ENCODE measurements at places on chromosomes 5 and 9.

- no peak for DNase-seq
These were observed 7.9 kb downstream of the SLC6A3 start for GRCh38 chr5:1437226-1437829.

DNA sequence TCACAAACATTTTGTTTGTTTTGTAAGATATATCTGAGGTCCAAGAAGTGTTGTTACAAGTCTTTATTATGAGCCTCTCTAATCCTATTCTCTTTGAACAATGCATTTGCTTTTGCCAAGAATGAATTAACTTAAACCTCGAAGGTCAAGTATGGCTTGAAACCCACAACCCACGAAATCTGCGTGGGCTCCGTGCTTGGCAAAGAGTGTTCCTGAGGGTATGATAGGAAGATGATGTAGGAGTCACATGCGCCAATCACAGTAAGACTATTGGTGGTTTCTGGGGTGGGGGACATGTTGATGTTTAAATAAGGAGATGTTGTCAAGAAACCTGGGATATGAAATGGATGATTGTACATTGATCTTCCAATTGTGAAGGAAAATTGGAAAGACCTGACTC, 330.8 kb upstream of the RFX3 start:
- no peak for DNase-seq

DNA sequence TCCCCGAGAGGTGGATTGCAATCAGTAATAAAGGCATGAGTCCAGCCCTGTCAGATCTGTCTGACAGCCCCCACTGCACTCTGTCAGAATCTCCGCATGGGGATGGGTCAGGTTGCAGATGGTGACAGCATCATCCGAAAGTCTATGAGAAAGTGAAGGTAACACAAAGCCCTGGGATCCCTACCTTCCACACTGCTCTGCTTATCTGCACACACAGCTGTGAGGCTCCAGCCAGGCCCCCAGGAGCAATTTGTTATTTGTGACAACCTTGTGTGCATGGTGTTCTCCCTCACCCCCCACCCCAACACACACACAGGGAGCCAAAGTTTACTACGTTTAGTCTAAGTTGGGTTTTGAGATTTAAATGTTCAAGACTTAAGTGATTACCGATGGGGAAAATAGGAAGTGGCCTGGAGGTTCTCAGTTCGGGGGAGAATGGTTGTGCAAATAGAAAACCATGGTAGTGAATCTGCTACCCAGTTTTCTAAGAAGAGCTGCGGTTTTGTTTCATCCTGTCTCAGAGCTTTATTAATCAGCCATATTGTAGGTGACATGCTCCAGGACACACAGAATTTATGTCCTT, 92.7 kb downstream of the SV2C start:
- no peak for DNase-seq

DNA sequence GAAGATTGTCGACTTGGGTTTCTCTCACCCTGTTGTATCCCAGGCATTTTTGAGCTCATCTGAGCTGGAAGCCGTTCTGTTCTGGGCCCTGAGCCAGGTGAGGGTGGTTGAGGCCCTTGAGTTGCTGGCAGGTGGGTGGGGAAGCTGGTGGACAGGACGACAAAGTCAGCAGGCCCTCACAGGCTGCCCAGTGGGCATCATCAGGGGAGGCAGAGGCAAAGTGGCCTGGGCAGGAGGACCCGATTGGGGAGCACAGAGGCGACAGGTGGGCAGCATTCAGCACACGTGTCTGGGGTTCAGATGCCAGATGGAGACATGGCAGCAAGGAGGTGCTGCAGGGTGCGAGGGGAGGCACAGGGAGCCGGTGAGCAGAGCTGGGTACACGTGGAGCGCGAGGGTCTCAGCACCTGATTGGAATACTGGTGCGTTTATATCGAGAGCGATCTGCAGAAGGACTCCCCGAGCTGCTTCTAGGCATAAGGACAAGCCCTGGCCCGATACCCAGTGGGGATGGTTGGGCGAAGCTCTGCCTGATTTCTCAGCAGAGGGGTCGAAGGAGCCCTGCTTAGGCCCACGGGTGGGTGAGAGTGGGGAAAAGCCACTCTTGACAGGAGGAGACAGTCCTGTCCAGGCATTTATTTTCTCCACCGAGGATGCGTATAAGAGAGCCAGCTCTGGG, 49.0 kb upstream of the SUSD3 start:
- DNase-seq, result no peak

GRCh38 chr9:87233899-87234455, 263.7 kb upstream of the DAPK1 start:
- DNase-seq, result no peak

- DNase-seq, result no peak
These were observed 215.0 kb upstream of the TAS2R1 start for GRCh38 chr5:9845185-9845584.

GRCh38 chr9:100583014-100583802, 5.3 kb downstream of the CAVIN4 start:
- no peak for DNase-seq

DNA sequence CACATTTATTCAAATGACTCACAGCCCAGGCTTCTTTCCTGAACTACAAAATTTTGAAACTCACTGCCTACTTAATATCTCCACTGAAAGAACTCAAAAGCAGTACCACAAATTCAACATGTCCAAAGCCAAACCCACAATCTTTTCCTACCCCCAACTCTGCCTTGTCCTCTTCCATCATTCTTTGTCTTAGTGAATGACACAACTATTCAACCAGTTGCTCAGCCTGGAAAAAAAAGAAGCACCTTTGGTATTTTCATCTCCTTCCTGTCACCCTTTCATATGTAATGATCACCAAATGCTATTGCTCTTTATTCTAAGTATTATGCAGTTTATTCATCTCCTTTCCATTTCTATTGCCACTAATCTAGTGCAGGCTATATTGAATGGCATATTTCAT, 216.3 kb downstream of the TMEM232 start:
- DNase-seq, result no peak

DNA sequence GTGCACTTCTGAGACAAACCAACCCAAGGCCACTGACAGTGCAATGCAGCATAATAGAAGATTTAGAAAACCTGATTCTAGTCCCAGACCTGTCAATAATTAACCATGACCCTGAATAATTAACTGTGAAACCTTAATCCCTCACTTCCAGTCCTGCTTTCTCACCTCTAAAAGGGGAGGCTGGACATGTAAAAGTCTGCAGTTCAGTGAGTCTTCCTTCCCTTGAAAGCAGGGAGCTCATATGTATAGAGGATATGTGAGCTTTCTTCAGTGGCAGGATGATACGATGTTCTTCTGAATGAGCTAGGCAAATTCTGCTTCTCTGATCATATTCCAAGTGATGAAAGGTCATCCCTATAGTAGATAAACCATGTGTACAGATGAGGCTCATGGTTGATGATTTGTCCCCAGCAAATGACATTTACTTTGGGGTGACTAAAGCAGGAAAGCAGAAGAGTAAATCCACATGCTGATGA, 2.9 kb downstream of the KCNV2 start:
- DNase-seq, result no peak

DNA sequence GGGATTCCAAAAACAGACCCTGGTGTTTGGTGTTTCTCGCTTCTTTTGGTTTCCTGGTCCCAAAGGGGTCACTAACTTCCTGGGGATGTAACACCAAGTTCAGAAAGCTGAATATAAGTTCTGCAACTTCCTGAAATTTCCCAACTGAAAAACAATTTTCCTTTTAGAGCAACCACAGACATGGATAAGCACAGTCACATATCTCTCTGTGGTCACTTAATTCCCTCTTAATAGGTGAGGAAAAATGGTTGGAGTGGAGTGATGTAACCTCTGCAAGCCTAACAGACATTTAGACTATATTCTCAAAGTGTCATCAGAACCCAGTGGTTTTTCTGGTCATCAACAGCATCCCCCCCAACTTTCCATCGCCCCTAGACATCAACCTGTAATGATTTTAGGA, 135.3 kb downstream of the PRELID2 start:
- no peak for DNase-seq

- no peak for DNase-seq
These were observed 23.6 kb downstream of the LHX2 start for GRCh38 chr9:124035001-124035650.

- no peak for DNase-seq
These were observed 108.6 kb upstream of the CDH6 start for GRCh38 chr5:31084871-31085270.

GRCh38 chr9:112601636-112602035, 115.0 kb downstream of the KIAA1958 start:
- DNase-seq, result no peak

GRCh38 chr9:97966493-97966892, 16.6 kb upstream of the ANP32B start:
- DNase-seq, result no peak

GRCh38 chr9:135213566-135213965, 126.1 kb downstream of the OLFM1 start:
- DNase-seq, result no peak

DNA sequence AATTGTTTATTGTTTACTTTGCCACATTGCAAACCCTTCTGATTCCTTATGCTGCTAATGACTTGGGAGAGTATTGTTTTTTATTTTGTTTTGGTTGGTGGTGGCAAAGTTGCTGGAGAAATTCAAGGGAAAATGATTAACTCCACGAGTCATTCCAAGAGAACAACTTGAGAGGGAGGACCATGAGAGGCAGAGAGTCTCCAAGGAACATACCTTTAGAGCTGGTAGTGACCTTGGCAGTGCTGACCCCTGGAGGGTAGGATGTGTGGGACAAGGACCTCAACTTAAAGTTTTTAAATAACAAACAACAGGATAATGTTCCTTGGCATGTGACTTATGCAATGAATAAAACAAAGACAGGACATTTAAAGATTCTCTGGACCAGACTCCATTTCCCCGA, 139.7 kb downstream of the LRRC70 start:
- no peak for DNase-seq

DNA sequence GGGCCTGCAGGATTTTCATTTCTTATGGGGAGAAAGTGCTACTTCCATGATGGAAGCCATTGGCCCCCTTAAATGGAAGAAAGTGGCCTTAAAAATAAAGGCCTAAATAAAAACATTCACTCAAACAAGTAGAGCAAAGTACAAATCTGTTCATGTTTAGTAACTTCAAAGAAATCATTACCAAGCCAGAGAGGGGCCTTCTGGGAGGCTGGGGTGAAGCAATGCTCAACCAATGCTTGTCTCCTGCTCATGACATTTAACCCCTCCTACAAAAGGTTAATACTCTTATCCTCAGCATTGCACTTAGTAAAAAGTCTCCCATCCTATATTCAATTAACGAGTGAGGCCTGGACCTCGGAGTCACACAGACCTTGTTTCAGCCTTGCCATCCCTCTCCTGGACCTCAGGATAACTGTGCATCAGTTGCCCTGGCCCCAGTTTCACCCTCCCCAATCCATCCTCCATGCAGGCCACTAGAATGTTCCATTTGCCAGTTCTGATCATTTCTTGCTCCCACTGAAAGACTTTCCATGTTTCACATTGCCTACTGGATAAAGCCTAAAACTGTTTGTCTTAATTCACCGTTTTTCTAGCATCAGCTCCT, 36.9 kb upstream of the ALDH1B1 start:
- no peak for DNase-seq

DNA sequence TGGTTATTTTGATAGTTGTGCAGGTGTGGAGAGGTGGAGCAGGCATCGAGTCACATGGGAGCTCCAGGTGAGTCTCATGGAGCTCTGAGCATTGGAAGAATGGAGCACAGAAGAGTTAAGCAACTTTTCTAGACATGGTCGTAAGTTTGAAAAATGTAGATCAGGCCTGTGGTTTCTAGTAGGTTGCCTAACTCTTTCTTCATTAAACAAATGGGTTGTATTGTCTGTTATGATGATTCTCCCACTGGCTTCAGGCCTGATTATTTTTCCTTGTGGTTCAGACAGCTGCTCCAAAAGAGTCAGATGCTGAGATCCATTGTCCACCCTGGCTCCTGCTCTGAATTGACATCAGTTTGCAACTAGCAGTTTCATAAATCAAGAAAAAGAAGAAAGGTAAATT, 80.3 kb upstream of the RPS23 start:
- no peak for DNase-seq

- no peak for DNase-seq
These were observed 98.5 kb downstream of the ZCCHC7 start for GRCh38 chr9:37218800-37219425.

DNA sequence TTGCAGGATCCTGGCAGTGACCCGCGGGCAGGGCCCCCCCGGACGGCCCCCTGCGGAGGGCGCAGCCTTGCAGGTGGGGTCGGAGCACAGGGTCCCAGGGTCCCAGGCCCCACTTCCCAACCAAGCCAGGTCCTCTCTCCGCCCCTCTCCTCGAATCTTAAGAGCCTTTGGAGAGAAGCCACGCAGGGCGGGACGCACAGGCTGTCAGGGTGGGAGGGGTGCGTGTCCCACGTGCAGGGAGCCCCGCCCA, 18.4 kb upstream of the EGFL7 start:
- DNase-seq, result no peak

GRCh38 chr9:125655691-125656410, 51.2 kb downstream of the MAPKAP1 start:
- DNase-seq, result no peak

DNA sequence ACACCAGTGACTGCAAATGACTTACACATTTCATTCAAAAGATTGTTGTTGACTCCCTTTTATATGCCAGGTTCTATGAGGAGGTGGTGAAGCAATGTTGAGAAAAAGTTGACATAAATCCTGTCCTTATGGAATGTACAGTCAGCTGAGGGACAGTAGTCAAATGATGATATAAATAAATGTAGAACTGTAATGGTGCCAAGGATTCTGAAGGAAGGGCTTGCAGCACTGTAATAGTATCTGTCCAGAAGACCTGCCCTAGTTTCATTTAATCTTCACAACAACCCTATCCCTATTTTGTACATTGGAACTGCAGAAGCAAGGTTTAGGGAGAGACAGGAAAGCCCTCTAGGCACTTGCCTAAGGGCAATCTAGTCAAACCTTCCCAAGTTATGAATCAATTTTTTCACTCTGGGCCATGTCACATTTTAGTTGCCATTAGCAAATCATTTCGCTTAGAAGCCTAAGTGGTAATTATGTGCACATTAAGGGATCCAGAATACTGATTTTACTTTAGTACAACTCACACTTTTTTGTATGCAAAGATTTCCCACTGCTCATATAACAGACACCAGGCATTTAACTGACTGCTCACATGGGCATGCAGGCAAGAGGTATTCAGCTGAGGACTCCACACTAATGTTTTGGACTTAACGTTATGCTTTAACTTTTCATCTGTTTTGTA, 34.5 kb upstream of the LIFR start:
- DNase-seq, result no peak

GRCh38 chr5:136067422-136067821, 38.6 kb downstream of the TGFBI start:
- DNase-seq, result no peak

DNA sequence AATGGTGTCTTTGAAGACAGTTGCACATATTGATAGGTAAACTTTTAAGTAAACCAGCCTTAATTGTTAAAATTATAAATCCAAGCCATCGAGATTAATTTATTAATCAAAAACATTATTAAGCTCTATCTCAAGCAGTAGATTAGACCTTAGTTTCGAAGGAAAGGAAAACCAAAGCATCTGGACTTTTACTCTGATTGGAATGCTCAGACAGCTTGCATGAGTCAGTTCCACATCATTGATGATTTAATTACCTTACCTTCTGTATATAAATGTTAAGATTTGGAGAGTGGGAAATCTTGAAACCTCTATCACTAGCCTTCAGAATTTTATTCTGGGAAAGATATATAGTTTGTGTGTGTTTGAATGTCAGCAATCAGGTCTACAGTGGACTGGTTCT, 23.9 kb downstream of the DCP2 start:
- DNase-seq, result no peak

All from stimulated activated CD4-positive, alpha-beta T cell treated with anti-CD3 and anti-CD28 coated beads, Interleukin-15, amount 100 ng/mL, for 1 hour (primary cell).